RKO (cell line): ENCODE measurements at places on chromosomes 6 and 20.
A peak's percentile ranks its signal among the peaks of the same experiment; 100 is the strongest.

GRCh38 chr20:36881331-36881730 lies 5.4 kb downstream of the TLDC2 start:
- DNase-seq: no peak

- DNase-seq: no peak
Measured at GRCh38 chr6:111844376-111844775, 28.9 kb downstream of the FYN start.

DNA sequence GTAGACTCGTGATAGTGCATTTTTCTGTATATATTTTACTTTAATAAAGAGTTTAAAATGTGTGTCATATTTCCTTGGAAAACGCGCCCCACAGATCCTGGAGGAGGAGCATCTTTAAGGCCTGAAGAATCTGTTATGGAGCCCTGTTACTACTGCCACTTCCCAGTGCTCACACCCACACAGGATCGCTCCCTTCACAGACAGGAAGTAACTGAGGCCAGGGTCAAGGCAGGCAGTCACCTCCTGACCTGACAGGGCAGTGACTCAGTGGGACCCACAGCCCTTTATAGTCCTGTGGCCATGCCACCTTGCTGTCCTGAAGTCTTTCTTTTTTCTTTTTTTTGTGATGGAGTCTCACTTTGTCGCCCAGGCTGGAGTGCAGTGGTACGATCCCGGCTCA lies 9.0 kb downstream of the RRBP1 start:
- no peak for DNase-seq

- peak; percentile 65 for DNase-seq
Measured at GRCh38 chr20:3209257-3209945, at the start of gene ITPA. Gene ITPA, plus strand, starts transcription at chr20:3209498. Its CDS starts 54 bp downstream, at chr20:3209552.

DNA sequence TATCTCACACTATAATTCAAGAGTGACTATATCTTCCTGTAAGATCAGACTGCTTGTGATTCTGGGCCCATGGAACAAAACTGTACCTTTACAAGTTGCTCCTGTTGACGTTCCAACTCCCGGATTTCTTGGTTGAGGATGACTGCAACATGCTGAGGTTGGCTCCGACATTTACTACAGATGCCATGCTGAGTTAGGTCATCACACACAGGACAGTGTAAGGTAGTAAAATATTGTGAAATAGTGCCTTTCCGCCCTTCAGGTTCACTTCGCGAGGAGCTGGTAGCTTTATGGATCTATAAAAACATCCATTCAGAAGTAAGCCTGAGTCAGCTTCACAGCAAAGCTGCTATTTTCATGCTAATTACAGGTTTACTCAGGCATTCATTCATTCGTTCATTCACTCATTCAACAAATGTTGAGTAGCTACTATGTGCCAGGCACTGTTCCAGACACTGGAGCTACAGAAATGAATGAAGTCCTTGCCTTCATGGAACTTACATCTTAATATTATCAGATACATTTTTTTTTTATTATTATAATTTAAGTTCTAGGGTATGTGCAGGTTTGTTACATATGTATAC lies 175.7 kb downstream of the REV3L start:
- DNase-seq: no peak

DNA sequence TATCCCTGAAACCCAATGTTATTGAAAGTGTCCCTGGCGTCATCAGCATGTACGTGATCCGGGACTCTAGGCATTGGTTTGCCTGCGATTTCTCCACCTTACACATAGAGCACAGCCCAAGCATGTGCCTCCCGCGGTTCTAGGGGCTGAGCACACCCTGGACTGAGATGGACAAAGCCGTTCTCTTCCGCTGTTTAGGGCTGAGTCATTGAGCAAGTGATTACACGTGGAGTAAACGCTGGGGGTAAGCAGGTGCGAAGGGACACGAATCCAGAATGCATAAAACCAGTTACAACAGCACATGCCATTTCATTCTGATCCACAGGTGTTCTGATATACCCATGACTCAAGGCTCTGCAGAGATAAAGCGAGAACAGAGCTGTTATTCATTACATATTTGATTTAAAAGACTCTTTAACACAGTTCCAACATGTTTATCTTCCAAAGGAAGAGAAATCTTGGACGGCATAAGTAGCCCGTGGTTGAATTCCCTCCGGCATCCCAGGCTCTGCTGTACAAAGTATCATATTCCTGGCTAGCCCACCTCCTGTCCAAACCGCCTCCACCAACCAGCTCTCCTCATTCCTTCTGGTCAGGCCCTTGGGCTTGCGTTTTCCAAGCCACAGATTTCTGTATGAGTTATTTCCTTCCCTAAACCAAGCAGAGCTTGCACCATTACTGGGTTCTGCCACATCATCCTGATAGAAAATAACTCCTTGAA lies 36.1 kb upstream of the THBS2 start:
- no peak for DNase-seq

GRCh38 chr6:149453597-149454345 lies 31.0 kb downstream of the ZC3H12D start:
- DNase-seq: no peak

DNA sequence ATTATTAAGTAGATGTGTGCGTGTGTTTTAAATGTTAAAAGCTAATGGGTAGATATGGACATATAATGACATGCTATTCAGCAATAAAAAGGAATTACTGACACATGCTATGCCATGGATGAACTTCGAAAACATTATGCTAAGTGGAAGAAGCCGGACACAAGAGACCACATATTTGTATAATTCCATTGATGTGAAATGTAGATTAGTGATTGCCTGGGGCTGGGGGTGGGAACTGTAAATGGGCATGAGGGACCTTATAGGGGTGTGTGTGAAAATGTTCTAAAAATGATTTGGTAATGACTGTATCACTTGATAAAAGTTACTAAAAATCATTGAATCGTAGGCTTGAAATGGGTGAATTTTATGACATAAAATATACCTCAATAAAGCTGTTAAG lies 104.5 kb upstream of the BEND3 start:
- DNase-seq: no peak

DNA sequence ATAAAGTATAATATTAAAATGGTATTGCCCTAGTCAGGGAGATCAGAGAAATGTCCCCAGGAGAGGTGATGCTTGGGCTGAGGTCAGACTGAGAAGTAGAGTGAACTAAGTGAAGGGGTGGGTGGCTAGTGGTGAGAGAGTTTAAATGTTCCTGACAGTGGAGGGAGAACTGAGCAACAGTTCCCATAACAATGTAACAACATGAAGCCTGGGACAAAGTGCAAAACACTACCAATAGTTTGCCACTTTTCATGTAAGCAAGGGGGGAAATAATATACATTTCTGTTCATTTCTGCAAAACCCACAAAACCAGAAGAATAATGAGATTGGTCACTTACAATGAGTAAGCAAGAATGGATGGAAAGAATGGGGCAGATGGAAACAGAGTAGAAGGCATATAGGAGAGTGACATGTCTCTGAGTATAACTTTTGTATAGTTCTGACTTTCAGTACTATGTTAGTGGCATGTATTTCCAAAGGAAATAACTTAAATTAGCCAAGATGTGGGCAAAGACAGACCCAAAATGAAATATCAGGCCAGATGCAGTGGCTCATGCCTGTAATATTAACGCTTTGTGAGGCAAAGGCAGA lies 13.3 kb upstream of the FAXC start:
- DNase-seq: no peak

GRCh38 chr20:2451939-2452732 lies 18.5 kb downstream of the SNRPB start:
- DNase-seq: peak; percentile 75
